Activated CD4-positive, alpha-beta T cell treated with anti-CD3 and anti-CD28 coated beads, Interleukin-2, Interleukin-6, amounts not matched to agents 100 ng/mL and 50 ng/mL, durations not matched to agents 16 hours and 8 hours (primary cell): ENCODE measurements at places on chromosomes 5 and 9.

- no peak for DNase-seq
Observed at GRCh38 chr5:62305358-62305714, 670 bp upstream of the KIF2A start.

DNA sequence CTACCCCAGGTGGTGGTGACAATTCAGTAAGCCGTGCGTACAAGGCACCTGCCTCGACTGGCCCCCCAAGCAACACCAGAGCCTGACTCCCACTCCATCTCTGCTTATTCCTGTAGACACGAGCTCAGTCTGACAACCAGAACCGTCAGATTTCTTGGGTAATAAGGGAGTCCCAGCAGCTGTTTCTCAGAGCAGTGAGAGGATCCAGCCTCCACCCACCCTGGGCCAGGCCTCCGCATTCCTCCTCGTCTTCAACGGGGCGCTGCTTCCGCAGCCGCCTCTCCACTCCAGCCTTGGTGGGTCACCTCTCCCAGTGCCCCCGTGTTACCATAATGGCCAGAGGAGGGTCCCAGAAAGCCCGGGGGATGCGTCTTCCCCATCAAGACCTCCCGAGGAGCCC, 27.7 kb upstream of the GFPT2 start:
- no peak for DNase-seq

DNA sequence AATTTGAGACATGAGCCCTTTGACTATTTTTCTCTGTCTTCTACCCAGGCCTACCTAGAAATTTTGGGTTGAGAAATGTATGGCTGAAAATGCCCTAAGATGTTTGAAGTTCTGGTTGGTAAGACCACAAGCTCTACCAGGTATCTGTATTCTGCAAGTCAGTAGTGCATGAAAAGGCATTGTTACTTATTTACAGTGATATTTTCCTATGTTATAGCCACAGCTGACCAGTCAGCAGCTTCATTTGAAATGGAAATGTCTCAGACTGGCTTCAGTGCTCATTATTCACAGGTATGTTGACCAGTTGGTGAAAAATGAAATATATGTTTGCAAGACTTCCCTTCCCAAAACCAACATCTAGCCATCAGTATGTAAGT, 91.9 kb upstream of the ITGA2 start:
- DNase-seq: no peak

DNA sequence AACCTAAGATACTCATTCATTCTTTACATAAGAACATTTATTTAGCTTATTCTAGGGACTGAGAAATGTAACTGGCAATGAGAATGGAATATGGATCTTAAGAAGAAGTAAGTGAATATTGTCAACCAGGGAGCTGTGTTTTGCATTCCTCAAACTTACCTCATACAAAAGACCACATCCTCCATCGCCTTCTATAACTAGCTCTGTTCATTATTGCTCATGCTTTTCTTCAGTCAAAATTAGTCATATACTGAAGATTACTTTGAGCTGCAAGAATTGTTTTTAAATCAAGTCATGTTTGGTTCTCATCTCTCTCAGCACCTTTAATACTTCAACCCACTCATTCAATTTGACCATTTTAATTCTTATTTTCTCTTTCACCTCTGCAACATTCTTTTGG, 140.3 kb upstream of the RASA1 start:
- peak; percentile 47 for DNase-seq

DNA sequence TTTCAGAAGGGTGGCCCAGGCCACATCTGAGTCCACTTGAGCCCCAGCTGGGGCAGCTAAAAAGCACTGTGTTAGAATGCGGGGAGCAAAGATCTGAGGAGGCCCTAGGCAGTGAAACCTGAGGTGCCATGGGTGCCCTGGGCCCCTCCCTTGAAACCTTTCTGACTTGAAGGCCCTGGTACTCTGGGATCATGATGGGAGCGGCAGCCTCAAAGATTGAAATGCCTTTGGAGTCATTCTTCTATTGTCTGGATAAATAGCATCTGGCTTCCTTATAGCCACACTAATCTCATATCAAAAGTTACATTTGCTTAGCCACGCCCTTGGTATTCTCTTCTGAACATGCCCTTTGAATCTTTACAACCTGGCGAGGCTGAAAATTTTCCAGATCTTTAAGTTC, 7.7 kb upstream of the SEMA5A start:
- DNase-seq: no peak

DNA sequence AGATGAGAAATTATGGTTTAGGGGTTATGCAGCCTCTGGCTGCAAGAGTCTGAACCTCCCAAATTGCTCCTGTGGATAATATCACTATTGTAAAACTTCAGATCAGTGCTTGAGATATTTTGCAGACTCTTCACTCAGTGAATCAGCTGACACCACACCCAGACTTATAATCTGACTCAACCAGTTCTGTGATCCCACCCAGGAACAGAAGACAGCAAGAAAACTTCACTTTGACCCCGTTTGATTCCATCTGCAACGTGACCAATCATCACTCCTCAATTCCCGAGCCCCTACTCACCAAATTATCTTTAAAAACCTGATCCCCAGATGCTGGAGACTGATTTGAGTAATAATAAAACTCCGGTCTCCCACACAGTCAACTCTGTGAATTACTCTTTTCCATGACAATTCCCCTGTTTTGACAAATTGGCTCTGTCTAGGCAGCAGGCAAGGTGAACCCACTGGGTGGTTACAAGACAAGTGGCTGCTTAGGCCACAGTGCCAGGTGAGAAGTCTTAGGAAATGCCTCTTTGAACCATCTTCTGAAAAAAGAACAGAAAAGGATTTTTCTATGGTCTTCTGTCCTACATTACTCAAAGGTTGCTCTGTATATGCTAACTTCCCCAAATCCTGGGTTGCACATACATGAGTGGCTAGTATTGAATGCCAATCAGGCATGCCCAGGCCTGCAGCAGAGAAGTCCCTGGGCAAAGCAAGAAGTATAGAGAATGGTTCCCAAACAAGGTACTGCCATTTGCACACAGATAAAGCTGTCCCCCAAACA, 588.0 kb downstream of the PRELID2 start:
- no peak for DNase-seq

- no peak for DNase-seq
Observed at GRCh38 chr5:84259283-84260045, 125.2 kb downstream of the EDIL3 start.

DNA sequence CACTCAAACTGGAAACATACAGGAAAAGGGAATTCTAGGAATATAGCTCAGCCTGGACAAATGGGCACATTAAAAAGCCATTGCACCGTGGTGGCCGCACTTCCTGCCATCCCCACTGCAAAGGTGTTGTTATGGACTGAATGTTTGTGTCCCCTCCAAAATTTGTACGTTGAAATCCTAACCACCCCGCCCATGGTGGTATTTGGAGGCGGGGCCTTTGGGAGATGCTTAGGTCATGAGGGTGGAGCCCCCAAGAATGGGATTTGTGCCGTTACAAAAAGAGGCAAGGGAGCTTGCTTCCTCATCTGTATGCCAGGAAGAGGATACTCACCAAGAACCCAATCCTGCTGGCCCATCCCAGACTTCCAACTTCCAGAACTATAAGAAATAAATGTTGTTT, 1.1 kb upstream of the CMBL start:
- no peak for DNase-seq

- DNase-seq: no peak
Observed at GRCh38 chr5:82859451-82860140, 217.6 kb downstream of the TMEM167A start.

DNA sequence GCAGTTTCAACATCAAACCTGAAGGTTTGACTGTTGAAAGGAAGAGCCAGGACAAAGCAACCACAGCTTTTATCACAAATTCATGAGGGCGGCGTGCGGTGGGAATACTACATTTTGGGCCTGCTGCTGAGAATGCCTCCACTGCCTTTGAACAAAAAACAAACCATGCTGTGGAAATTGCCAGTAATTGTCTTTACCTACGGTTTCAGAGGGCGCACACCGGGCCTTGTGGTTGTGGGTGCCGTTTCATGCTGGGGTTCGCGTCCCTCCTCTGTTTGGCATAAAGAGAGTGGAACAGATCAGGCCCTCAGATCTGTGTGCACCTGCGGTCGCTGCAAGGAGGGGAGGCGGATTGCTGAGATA, 27.6 kb upstream of the TCF7 start:
- peak; percentile 62 for DNase-seq

- no peak for DNase-seq
Observed at GRCh38 chr5:117102591-117102990, 528.0 kb upstream of the SEMA6A start.

DNA sequence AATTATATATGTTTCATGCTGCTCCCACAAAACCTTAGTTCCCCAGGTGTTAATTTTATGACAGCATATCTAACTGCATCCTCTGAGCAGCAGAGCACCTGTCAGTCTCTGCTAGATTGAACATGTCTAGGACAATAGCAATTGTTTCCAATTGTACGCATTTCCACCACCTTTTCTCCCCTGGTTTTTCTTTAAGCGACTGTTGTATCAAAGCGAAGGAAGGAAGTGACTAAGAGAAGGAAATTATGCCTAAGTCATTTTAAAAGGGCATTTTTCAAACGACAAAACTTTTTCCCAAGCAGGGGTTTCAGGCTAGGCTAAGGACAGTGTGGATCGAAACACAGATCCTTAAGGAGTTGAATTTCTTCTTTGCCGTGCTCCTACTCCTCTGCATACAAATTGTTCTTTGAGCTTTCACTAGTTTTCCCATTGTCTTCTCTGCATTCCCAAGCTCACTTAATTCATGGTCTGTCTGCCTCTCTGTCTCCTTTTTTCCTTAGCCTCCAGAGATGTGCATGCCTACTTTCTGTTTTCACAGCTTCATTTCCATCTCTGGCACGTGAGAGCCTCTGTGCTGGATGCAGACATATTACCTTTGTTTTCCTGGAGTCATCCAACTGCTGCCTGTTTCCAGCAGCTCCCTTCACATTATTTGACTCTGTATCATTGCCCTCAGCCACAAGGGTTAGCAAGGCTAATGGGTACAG, 39.4 kb upstream of the STARD4 start:
- DNase-seq: no peak

DNA sequence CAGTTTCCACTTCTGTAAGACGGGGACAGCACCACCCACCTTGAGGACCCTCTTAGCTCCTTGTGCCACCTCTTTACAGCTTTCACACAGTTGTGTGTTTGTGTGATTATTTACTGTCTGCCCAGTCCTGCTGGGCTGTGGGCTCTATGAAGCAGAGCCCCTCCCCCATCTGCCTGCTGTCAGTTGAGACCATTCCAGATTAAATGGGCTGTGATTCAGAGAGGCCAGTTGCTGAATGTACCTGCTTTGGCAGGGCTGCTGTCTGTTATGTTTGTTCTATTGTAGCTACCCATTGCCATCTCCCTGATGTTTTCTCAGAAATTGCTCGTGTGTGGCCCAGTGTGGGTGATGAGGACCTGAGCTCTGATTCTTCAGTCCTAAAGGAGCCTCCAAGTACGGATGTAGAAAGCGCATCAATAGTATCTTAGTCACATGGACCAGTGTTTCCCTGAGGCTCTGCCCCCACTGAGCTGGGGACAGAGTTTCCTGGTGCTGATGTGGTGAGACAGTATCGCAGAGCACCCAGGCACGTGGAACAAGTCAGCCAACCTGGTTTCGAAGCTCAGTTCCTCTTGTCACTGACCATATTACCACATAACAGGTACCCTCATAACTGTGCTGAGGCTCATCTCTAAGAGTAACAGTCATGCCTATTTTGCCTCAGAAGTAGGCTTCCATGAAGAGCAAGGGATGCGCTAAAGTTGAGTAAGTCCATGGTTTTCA, 3.7 kb downstream of the ANGPTL2 start:
- DNase-seq: no peak

DNA sequence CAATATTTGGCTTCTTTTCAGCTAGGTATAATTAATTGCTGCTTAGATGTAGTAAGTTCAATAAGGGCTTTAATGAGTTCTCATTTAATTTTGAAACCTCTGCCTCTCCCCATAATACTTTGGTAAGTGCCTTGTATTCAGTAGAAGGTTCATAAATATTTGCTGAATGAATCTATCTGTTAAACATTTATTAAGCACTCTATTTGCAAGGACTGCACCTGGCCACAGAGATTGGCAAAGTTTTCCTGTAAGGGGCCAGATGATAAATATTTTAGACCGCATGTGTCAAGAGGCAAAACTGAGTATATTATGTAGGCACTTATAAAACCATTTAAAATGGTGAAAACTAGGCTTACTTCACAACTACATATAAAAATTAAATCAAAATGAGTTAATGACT, 19.0 kb upstream of the GNA14 start:
- DNase-seq: no peak

DNA sequence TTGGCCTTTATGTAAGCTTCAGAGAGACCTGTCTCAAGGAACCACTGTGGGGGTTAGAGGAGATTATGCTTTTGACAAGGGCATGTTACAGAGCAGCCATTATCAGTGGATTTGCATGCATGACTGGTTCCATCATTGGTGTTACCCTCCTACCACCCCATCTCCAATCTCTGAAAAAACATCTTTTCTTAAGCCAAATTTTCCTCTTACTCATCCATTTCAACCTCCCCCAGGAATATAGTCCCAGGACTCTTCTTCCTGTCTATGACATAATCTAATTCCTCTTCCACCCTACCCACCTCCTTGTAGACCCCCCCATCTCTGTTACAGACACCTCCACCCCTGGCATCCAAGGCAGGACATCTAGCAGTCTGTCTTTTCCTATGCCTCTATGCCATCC, 33.1 kb upstream of the ADRB2 start:
- DNase-seq: no peak

GRCh38 chr5:108629779-108630528, 117.7 kb upstream of the FER start:
- DNase-seq: no peak

DNA sequence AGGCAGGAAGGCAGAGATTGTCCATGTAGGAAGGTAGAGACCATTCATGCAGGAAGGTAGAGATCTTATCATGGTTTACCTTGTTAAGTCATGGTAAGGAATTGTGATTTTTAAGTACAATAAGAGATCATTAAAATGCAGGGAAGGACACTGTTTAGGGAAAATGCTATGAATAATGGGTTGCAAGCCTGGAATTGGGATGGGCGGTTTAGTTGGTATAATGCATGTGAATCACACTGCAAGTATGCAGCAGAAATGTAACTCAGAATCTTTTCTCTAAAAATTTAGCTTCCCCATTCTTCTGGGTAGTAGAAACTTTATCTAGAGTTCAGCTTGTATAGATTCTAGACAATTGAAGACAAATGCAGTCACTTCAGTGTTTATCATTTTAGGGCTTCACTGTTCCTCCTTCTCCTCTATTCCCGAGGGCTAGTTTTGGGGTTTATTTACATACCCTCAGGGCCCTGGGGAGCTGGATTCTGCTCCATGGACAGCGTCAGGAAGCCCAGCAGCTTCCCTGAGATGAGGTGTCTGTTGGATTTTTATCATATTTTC, 212.0 kb downstream of the SREK1 start:
- no peak for DNase-seq

GRCh38 chr5:72234265-72234700, 85.8 kb downstream of the MRPS27 start:
- peak; percentile 79 for DNase-seq

DNA sequence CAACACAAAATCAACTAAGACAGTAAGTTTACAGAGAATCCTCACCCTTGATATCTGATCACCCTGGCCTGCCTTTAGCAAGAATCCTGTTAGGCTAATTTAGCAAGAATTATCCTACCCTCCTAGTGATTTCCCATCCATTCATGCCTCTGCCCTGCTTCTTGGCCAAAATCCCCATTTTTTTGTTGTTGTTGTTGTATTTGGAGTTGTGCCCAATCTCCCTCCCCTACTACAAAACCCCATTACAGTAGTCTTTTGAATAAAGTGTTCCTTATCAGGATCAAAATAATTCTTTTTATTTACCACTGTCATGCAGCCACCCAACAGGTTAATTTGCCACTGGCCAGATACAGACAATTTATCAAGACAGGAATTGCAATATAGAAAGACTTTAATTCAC, 58.5 kb upstream of the CLINT1 start:
- DNase-seq: no peak
